ENCODE measurements at places on chromosomes 3 and 15. TPM values are rescaled to one million over a fixed set of nuclear protein-coding genes. Genes with fewer than 3 reads are reported as not detected.

The CCDC12 gene
- polyA plus RNA-seq: 38.9 TPM

The PROK2 gene
- polyA plus RNA-seq: not detected

The CHRFAM7A gene
- 2.8 TPM for polyA plus RNA-seq

The ITIH1 gene
- polyA plus RNA-seq: 0.38 TPM

The CEMIP gene
- polyA plus RNA-seq: 2.9 TPM

The TF gene
- polyA plus RNA-seq: 3.8 TPM

The MEX3B gene
- polyA plus RNA-seq: 12.3 TPM

DNA sequence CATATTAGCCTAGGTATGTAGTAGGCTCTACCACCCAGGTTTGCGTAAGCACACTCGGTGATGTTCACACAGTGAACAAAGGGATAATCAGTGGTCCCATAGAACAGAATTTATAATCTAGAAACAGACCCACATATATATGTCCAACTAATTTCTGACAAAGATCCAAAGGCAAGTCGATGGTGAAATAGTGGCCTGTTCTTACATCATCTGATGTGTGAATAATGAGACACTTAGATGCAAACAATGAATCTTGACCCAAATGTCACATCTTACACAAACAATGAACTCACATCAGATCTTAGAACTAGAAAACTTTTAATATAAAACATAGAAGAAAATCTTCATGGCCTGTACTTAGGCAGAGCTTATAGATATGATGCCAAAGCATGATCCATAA is 17.6 kb upstream of the TM2D3 start:
- DNase-seq: no peak

DNA sequence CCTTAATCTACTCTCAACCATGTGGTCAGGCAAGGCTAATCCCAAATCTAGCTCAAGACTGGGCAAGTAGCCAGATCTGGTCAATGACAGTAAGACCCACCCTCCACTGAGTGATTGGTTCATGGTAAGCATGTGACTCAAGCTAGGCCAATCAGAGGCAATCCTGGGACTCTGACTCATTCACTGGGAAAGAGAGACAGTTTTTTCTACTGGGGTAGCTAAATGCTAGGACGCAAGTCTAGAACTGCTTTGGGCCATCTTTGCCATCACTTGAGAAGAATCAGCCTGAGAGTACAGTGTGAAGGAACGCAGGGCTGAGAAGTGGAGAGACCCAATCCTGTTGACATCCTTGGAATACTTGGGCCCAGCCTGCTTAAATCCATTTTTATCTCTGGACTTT is 9.4 kb upstream of the RAD18 start:
- no peak for DNase-seq

GRCh38 chr3:56775838-56776555 is 25.8 kb downstream of the ARHGEF3 start:
- no peak for DNase-seq

GRCh38 chr3:191455257-191455952 is 5.6 kb upstream of the PYDC2 start:
- DNase-seq: no peak

DNA sequence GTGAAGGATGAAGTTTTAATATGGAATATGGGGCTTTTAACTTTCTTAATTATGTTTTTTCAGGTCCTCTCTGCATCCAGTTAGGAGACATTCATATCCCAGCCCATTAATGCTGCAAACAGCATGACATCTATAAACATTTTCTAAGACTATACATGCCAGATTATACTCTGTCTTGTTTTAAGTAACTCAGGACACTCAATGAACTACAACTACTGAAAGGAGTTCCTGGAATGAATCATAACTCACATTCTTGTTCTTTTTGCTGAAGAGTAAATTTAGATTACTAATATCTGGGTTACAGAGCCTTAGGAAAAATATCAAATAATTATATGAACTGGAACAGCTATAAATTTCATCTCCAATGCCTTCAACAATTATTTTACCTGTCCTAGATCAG is 167.4 kb downstream of the STAG1 start:
- no peak for DNase-seq

DNA sequence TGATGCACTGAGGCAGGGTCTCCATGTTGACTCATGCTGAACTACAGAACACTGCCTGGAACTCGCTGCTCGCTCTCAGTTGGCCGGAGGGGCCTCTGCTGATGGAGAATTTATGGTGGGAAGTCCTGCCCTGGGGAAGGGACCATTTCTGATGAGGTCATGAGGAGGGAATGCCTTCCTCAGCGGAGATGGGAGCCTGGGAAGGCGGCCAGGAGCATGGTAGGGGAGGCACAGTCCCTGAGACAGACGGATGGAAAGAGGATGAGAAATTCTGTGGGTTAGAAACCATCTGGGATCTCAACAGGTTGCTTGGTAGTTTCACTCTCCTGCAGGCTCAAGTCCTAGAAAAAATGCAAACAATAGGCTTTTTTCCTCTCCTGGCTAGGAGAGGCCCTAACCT is 56.8 kb upstream of the TPM1 start:
- no peak for DNase-seq

DNA sequence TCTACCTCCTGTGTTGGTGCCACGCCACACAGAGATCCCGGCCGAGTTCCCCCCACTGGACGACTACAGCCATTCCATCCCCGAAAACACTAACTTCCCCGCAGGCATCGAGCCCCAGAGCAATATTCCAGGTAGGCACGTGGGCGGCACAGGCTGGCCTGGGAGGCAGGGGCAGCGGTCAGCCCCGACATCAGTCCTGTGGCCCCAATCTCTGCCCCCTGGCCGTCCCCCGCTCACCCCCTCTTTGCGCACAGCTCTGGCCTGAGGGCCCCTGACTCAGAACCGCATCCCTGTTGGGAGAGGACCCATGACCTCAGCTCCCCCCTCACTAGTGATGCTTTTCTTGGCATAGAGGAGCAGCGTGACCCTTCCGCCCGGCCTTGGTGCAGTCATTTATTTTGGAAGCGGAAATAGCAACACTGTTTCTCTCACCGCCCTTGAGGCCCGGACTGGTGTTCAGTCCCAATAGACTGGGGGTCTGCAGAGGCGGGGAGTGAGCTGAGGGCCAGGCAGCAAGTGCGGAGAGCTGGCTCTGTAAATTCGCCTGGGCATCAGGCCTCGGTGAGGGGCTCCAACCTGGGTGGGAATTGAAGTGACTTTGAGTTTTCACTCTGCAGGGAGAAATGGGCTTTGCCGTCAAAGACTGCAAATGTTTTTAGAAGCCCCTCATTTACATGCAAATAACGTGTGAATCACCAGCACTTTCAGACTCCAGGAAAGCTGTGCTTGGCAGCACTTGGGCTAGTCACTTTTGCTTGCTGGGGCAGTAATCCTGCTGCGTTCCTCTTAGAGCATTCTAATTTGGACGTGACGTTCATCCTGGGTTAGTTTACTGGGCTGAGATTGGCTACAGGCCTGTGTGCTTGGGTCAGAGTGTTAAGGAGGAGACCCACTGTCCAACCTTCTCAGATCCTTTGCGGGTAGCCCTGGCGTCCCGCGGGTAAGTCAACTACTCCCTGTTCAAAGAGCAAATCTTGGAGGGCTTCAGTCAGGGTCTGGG is 88.9 kb downstream of the AAGAB start:
- no peak for DNase-seq

DNA sequence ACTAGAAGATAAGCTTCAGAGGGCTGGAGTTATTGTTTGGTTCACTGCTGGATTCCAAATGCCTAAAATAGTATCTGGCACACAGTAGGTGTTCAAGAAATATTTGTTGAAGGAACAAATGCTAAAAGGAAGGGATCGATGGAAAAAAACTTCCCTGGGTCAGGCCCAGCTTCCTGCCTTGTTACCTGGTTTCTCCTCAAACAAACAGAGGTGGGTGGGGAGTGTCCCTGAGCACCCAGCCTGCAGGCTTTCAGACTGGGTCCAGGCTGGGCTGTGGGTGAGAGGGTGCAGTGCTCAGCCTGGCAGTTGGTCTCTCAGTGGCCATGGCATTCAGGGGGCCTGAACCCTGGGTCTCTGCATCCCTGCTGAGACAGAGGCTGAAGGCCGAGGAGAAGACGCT is 14.4 kb upstream of the STRA6 start:
- DNase-seq: no peak

DNA sequence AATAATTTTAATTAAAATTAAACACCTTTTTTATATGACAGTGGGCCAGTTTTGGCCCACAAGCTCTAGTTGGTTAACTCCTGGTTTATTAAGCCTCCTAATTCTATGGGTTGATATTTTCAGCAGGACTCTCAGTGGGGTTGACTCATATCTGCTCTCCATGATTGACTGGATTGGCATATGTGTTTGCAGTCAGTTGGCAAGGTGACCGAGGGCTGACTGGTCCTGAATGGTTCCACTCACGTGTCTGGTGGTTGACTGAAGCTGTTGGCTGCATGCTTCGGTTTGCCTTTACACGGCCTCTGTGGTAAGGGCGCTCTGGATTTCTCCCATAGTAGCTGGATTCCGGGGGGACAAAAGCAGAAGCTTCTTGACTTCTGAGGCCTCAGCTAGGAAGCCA is 65.3 kb upstream of the ZNF280D start:
- no peak for DNase-seq

- DNase-seq: no peak
Observed at GRCh38 chr15:66454143-66454542, 43.4 kb downstream of the SNAPC5 start.

DNA sequence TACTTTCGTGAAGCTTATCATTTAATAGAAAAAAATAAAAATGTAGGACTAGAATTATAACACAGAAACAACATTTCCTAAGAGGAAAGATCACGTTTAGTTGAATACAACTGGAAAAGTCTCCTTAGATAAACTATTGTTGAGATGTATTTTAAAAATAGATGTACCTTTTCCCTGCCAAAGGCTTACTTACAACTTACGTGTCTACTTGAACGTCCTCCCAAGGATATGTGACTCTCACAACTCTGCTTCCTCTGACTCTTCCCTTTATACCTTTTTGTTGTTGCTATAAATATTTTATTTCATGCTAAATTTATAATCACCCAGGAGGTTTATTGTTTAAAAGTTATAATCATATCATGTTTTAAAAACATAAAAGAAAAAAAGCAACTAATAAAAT is 908.0 kb upstream of the ROBO1 start:
- DNase-seq: no peak

DNA sequence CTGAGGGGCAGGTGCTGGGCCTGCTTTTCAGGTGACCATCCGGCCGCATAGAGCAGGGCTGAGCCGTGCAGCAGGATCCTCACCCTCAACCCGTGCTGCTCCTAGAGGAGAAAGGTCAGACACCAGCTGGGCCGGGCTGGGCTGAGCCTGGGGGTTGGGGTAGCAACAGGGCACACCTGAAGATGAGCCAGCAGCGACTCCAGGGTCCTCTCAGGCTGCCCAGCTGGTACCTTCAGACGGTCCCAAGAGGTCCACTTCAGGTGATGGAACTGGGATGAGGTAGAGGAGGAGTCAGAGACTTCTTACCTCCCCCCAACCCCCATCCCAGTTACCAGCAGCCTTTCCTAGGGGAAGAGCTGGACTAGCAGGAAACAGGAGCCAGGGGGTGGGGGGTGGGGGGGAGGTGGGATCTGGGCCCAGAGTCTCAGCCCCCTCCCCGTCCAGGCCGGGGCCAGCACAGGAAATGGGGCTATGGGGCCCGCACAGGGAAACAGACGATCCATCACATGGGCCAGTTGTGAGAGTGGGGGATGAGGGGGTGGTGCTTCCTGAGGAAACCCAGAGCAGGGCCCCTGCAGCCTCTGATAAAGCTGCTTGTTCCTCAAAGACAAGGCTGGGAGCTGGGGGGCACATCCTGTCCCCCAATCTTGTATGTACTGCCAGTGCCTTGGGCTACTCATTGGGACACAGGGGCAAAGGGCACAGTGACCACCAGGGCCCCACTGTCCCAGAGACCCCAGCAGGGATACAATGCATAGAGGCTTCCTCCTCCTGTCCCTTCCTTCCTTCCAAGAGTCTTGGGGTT is 3.0 kb downstream of the INKA1 start:
- DNase-seq: peak; percentile 69
